AG08395 (cell line): ENCODE measurements at places on chromosomes 11 and 22.
A peak's percentile ranks its signal among the peaks of the same experiment; 100 is the strongest.

GRCh38 chr22:31347251-31348008 lies 1.3 kb upstream of the PATZ1 start:
- DNase-seq = peak; percentile 48

GRCh38 chr11:78180751-78181150 lies 7.7 kb downstream of the KCTD21 start:
- DNase-seq = no peak

- no peak for DNase-seq
Measured at GRCh38 chr11:67022341-67022933, 497 bp upstream of the SYT12 start.

GRCh38 chr22:40919446-40919845 lies 31.7 kb upstream of the RBX1 start:
- DNase-seq = no peak

DNA sequence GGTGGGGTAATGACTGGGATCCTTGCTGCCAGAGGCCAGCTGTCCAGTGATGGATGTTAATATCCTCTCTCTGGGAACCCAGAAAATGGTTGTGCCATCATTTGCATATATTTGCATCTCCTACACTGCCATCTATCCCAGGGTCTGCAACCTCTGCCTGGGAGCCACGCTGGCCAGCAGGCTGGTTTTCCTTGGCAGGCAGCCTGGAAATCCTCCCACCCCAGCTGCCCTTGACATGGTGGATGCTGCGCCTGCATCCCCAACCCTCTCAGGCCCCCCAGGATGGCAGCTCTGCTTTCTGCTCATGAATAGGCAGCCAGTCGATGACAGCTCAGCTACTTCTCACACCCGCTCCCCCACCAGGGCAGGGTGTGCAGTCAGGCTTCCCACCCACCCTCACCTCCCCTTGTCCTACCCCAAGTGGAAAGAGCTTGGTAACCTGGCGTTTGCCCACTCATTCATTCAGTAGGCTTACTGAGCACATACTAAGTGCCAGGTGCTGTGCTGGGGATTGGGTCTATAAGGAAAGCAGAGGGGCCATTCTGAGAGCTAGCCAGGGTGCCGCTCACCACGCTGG lies 202.5 kb downstream of the TRIM29 start:
- DNase-seq = no peak

DNA sequence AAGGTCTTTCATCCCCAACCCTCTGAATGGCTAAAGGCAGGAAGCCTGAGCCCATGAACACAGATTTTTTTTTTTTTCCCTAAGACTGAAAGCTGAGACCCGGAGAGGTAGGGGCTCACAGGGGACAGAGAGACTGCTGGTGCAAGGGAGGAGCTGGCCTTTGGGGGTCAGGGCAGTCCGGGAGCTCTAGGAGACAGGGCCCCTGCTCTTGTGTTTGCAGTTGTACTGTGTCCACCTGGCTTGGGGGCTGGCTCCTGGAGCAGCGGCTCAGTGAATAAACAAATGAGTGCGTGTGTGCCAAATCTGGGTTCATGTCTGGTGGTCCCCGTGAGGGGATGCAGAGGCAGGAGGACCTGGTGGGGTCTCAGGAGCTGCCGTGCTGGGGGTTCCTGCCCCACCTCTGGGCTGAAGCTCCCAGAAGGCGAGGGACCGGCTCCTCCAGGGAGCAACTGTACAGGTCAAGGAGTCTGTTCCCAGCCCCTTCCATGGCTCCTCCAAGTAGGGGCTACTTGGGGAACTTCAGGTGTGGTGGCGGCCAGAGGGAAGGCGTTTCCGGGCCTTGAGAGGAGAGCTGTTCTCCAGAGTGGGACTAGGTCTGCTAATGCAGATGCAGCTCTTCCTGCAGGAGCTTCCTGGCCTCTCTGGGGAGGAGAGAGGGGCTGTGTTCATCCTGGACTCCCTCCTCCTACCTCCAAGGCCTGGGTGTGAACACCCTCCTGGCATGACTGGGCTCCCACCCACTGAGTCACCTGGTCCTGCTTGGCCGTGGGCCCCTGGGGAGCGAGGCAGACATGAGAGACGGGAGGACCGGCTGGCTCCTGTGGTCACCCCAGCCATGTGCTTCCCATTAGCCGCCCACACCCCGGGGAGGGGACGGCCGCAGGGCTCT lies 57.6 kb downstream of the FBXO7 start:
- DNase-seq = peak; percentile 98

DNA sequence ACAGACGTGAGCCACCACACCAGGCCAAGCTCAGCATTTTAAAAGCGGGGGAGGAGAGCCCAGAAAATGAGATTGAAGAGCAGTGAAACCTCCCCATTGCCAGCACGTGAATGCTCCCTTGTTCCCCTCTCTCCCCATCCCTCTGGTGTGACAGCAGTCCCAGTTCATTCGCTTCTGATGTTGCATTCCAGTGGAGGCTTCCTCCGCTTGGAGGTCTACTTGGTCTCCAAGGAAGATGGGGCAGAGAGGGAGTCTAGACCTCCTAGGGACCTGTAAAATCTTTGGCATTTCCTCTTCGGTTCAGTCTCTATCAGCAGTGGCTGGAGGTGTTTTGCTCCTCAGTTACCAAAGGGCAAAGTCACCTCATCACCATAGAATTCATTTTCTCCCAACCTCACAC lies 30.2 kb upstream of the EP300 start:
- DNase-seq = no peak
